ENCODE measurements at places on chromosomes 5 and 9.

GRCh38 chr9:99158629-99159028, 53.7 kb downstream of the TGFBR1 start:
- DNase-seq, result no peak

DNA sequence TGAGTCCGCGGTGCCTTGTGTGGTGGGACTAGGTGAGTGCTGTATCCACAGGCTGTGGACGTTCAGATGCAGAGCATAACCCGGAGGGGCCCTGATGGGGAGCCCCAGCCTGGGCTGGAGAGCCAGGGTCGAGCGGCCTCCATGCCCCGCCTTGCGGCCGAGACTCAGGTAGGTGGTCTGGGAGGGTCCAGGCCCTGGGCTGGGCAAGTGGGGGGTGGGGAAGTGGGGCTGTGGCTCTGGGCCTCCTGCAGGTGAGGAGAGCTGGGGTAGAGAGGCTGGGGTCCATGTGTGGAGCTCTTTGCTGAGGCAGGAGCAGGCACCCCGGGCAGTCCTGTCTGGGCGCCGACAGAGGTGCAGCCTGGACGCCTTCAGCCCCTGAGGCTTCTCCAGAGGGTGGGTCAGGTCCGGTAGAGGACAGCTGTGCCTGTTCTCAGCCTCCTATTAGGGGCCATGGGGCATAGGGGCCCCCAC, 241.1 kb downstream of the CACNA1B start:
- DNase-seq, result no peak

DNA sequence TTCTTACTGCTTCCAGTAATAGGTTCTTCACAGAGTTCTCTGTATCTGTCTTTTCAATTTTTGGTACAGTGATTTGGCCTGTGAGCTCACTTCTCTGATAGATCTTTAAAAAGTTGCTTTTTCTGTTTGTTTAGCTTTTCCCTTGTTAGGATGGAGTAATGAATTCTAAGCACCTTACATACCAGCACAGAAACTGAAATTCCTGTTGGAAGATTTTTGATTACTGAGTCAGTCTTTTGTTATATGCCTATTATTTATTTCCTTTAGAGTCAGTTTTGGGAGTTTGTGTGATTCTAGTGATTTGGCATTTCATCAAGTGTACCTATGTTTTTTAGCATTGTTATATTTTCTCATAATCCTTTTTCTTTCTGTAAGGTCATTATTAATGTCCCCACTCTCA, 37.6 kb upstream of the IPPK start:
- DNase-seq, result no peak

GRCh38 chr5:9460885-9461645, 84.8 kb downstream of the SEMA5A start:
- no peak for DNase-seq

- DNase-seq, result no peak
These were observed 109.3 kb upstream of the TLE1 start for GRCh38 chr9:81798606-81799005.

- DNase-seq, result no peak
These were observed 418.6 kb upstream of the TYRP1 start for GRCh38 chr9:12274577-12274976.

DNA sequence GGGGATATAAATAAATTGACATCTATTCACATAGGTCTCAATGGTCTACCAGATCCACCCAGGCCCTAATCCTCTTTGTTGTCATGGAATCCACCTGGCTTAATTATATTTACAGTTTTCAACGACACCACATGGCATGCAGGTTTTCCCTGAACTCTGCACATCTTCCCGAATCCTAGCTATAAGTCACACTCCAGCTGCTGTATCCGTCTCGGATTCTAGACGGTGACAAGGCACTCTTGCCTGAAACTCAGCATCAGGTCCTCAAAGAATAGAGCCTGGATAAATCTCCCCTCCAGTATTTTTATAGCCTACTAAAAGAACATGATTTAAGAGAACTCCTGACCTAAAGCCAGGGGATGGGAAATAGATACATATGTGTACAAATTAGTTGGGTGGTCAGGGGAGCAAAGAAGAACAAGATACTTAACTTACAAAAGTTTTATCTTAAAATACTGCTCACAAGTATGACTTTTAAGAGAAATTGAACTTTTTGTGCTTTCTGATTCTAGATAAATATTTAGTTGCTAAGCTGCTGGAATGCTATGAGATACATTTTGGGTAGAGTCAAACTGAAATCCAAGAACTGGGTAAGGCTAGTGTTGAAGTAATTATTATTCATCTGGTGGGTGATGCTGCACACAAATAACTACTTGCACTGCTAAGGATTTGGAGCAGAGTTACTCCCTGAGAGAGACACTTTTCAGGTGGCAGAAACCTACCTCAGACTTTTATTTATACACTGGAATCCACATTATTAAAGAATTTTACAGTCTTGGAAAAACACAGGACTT, 187.3 kb downstream of the EFNA5 start:
- DNase-seq, result no peak
